ENCODE measurements at places on chromosomes 1 and 21.
A peak's percentile ranks its signal among the peaks of the same experiment; 100 is the strongest.

DNA sequence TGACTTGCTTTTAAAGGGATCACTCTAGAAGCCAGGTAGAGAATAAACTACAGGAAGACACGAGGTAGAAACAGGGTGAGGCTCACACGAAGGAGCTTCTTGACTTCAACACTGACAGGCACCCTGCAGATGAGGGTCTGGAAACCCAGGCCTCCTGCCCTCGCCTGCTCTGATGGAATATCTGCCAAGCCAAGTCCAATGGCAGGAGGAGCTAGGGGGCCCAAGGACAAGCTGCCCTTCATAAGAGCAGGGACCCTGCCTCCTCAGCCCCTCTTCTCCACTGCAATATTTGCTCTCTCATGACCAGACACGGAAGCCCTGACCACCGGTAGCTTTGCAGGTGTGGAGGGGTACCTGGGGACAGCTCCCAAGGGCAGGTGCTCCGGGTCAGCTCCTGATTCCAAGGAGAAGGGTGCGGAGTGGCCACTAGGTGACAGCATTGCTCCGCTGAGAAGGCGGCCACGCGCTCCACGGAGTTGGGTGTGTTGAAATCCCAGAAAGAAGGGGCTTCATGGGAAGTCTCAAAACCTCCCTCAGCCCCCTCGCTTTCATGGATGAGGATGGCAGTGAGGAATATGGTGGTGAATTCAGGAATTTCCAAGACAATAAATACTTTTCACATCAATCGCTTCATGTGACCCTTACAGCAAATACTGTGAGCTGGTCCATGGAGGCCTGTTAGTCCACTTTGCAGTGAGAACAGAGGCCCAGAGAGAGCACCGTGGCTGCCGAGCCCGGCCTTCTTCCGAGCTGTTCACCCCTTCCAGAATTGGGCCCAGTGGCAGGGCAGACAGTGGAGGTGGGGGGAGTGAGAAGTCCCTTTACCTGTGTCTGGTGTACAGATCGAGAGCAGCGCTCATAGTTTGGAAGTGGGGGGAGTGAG, 33.2 kb upstream of the PAX7 start:
- peak; percentile 41 for DNase-seq

DNA sequence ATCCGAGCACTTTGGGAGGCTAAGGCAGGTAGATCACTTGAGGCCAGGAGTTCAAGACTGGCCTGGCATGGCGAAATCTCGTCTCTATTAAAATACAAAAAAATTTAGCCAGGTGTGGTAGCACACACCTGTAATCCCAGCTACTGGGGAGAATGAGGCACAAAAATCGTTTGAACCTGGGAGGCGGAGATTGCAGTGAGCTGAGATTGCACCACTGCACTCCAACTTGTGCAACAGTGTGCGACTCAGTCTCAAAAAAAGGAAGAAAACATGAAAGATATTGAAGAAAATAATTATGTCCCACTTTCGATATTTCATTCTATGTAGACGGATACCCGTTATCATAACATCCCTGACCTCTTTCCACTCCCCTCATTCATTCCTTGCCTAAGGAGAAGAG, 19.2 kb downstream of the TUT4 start:
- no peak for DNase-seq

DNA sequence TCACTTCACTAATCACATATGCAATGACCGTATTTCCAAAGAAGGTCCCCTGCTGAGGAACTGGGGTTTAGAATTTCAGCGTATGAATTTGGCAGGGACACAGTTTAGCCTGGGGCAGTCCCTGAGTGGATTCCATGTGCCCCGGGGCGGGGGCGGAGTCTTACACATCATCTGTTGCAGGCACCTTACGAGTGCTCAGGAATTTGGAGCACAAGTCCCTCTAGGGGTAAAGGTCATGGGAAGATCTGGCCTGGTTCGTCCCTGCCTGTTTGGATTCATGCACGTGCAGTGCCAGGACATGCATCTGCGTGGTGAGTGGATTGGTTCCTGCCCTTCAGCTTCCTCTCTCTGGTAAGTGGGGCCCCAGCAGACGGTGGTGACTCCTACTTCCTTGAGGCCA, 208.3 kb upstream of the C1orf174 start:
- no peak for DNase-seq

- DNase-seq: no peak
These were observed 30.5 kb upstream of the RC3H1 start for GRCh38 chr1:174052621-174053020.

- DNase-seq: peak; percentile 52
These were observed at the start of gene DHRS3 for GRCh38 chr1:12617901-12618660. TSS of gene DHRS3 (minus strand) at chr1:12618210. CDS start at chr1:12617348, 862 bp downstream.

DNA sequence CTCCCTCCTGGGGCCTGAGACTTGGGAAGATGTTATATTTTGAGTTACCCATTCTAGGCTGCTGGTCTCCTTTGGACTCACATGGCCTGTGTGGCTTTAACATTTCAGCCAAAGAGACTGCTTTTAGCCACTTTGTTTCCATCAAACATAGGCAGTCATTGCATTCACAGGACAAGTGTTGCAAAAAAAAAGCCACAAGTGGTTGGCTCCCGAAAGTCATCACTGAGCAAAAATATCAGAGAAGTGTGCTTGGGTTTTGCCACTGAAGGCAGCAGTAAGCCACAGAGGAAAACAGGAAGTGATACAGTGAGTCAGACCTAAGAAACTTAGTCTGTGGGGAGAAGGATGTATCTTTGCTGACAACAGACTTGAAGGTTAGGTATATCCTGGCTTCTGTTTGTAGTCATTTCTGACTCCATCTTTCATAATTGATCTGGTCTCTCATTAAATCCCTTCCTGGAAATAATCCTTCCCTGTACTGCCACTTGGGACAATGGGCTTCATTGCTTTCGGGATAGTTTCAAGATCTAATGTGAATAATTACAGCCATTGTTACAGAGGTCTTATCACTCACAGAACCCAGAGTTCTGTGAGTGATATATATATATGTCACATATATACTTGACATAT, 80.9 kb downstream of the COLGALT2 start:
- DNase-seq: peak; percentile 41

DNA sequence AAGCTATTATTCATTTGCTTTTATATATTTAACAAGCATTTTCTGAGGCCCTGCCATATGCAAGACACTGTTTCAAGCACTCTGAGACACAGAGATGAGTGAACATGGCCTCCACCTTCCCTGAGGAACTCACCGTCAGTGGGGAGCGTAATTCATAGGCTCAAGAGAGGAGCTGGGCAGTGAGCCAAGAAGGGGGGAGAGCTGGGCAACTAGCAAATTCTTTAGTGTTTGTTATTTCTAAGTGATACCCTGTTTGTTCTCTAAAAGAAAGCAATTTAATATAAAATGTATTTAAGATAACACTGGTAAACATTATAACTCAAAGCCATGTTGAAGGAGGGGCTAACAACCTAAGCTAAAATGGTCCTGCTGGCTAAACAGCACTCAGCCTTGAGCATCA, 119.2 kb upstream of the NGF start:
- no peak for DNase-seq

GRCh38 chr1:12342401-12343003, 112.7 kb downstream of the VPS13D start:
- no peak for DNase-seq

GRCh38 chr1:227893949-227894721, 53.6 kb downstream of the WNT9A start:
- no peak for DNase-seq

DNA sequence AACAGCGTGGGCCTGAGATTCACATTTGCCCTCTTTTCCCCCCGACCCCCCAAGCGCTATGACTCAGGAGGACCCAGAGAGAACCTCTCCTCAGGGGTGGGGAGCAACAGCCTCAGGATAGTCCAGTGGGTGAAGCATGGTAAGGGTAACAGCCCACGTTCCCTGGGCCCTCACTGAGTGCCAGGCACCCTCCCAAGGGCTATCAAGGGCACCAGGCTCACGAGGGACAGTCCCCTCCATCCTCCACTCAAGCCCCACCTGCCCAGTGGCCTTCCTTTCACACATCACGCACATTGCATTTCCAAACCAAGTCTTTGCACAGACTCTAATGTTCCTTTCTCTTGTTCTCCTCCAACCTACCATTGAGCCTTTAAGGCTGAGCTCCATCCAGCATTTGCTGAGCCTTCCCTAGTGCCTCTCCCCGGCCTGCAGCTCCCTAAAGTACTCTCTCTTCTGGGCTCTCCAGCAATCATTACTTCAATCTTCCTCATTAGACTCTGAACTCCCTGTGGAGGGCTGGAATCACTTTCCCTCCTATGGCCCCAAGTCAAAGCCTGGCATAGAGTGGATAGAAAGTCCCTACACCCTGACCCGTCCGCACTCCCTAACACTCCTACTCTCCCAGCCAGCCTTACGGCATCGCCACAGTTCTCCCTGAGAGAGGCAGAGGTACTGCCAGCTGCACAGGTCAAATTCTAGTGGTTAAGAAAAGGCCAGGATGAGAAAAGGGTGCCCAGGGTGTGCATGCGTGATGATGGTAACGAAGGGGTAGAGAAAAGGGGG, 1.0 kb downstream of the AKR7A2 start:
- no peak for DNase-seq

DNA sequence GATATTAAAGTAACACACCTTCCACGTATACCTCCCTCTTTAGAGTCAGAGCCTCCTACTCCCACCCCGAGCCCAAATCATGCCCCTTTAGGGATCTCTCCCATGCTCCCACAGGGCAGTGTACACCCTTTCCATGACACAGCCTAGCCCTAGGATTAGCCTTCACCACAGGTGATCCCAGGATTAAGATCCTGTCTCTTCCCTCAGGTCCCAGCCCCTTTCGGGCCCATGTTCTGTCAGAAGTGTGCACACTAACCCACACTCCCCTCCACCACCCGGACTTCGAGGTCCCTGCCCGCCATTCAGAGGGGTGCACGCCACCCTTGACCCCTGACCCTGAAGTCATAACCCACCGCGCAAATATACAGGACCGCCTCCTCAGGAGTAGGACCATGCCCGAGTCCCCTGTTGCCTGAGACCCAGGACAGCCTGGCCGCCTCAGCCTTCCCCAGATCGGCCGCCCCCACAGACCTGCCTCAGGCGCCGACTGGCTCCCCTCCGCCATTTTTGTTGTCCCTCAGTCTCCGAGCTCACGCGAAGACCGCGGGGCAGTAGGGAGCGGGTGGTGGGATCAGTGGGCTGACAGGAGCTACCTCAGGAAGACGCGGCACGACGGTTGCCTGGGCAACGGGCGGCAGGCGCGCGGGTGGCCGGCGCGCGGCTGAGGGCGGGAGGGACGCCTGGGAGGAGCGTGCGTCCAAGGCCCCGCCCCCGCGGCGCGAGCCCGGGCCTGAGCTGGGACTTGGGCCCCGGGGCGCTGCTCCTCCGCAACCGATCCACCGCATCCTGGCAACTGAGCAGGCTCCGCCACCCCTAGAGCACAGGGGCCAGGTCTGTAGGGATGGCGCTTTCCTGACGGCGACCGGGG, at the start of gene AGBL4:
Gene AGBL4, minus strand, starts transcription at position 663 of the 868 bp plus-strand sequence.
- DNase-seq: no peak

DNA sequence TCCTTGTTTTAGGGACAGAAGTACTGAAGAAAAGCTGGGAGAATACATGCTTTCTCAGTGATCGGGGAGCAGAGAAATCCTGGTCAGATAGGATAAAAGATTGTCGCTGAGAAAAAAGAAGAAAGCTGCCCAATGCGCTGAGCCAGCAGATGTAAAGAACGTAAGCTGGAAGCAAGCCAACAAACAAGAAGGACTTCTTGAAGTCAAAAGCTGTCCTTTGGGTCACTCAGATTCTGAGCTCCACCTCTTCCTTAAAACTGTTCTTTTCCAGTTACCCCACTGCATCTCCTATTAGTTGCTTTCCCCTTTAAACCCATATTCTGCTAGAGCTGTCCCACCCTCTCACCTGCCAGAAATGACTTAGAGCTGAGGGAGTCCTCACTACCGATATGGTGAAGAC, 64.8 kb downstream of the GPR137B start:
- no peak for DNase-seq

DNA sequence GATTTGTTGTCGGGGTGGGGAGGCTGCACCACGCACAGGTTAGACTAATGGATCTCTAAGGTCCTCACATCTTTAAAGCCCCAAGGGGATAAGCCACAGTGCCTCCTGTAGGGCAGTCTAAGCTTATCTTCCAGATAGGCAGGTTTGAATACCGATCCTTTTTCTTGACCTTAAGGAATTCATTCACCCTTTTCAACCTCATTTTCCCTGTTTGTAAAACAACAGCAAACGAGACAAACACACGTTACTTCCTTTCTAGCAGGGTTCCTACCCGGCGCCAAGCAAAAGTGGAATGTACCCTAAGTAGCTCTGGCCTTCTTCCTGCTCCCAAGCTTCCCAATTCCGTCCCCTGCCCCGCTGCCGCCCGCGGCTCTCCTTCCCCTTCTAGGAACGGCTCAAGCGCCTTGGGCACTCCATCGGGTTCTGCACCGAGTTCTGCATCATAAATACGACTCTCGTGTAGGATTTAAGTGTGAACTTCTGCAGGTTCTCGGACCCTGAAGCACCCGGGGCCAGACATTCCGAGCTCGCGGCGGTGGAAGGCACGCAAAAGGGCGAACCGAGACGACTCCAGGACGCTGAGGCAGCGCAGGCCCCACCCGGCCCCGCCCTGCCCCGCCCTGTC, 548 bp upstream of the CDC20 start:
- DNase-seq: no peak

- DNase-seq: no peak
These were observed 15.7 kb downstream of the SPOCD1 start for GRCh38 chr1:31799895-31800673.

DNA sequence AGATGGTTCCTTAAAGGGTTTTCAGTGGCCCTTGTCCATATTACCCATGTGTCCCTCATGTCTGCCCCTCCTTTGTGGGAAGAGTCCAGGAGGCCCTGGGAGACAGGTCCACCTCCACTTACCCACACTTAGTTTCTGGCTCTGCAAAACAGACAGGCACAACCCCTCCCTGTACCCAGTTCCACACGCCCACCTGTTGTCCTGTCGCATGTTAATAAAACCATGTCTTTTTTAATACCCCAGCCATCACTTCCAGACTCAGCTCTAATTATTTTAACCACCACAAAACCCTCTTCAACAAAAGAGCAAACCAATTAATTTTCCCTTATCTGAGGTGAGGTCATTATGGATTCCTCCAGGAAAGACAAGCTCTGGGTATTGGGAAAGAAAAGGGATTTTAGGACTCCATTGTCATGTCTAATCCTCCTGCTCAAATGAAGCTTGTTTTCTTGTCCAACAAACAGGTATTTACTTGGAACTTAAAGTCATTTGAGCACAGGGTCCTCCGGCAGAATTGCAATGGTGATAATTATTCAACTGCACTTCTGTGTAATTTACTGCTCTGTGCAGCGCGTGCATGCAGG, 68.9 kb downstream of the CCDC185 start:
- DNase-seq: no peak
